Fibroblast of skin of right biceps (primary cell): ENCODE measurements at places on chromosomes 16 and 17.

DNA sequence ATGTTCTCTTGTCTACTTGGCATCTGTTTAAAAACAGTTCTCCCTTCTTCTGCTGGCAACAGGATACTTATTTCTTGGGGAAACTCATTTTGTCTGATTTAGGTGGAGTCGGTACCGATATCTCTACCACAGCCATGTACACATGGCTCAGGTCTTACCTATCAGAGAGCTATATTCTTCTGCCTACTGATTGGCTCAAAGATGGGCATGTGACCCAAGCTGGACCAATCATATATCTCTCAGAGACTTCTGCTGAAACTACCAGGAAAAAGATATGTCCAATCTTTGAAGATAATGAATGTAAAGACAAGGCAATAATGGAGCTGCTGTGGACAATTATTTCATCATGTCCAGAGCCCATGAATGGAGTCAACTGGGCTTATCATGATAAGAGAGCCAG lies 21.6 kb upstream of the SHISA9 start:
- DNase-seq: no peak

GRCh38 chr17:31544186-31544585 lies 152.7 kb downstream of the RAB11FIP4 start:
- no peak for DNase-seq

- no peak for DNase-seq
These were observed 215.6 kb downstream of the MAP2K6 start for GRCh38 chr17:69630056-69630635.

GRCh38 chr16:22326771-22327445 lies 29.7 kb downstream of the POLR3E start:
- DNase-seq: no peak

DNA sequence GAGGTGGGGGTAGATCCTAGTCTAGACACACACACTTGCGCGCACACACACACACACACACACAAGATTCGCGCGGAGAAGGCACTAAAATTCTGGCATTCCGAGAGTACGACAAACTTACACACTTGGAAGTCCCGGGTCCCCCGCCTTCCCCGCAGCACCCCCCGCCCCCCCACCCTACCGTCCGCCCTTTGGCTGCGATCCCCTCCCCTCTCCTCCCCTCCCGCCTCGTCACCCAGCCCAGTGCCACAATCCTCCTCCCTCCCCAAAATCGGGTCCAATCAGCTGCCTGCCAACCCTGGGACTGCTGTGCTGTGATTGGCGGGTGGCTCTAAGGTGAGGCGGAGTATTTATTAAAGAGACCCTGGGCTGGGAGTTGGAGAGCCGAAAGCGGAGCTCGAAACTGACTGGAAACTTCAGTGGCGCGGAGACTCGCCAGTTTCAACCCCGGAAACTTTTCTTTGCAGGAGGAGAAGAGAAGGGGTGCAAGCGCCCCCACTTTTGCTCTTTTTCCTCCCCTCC lies at the start of gene SOX9:
TSS of gene SOX9 (plus strand) at position 379 of the 522 bp plus-strand sequence. CDS start 372 bp downstream, outside the sequence.
- peak; percentile 94 for DNase-seq

DNA sequence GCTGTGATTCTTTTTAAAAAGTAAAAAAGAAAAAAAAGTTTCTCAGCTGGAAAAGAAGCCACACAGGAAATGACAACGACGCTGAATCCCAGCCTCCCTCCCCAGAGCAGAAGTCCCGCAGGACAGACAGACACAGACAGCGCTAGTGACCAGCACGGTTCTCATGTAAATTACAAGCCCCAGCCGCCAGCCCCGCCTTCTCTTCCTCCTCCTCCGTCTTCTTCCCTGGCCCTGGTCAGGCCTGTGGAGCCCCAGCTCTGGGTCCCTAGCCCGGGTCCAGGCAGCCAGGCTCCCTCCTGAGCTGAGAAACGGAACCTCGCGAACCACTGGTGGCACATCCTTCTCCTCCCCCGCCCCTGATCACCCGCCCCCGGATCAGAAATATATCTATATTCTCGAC lies 7.0 kb upstream of the IL17C start:
- DNase-seq: no peak

GRCh38 chr17:36813957-36814563 lies 123.2 kb upstream of the LHX1 start:
- DNase-seq: no peak

GRCh38 chr17:33712120-33712519 lies 419.0 kb upstream of the ASIC2 start:
- DNase-seq: no peak

GRCh38 chr17:73773702-73774101 lies 129.5 kb upstream of the SDK2 start:
- peak; percentile 38 for DNase-seq

GRCh38 chr17:57438066-57438731 lies 181.9 kb downstream of the MSI2 start:
- no peak for DNase-seq

DNA sequence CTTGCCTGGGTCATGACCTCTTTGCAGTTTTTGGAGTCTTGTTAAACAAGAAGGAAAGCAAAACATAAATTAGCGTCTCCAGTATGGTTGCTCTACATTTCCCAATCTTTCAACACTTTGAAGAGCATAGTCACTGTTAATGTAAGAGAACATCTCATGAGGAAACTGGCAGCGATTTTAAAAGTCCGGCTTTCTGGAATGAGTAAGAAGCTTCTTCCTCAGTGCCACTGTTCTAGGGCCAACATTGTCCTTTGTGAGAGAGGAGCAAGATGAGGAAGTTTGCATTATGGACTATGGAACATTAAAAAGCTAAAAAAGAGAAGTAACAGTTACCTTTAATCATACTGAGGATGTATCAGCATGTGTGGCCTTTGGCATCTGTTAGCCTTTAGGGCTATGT lies 73.1 kb downstream of the WNT3 start:
- no peak for DNase-seq

GRCh38 chr17:63429766-63430165 lies 16.3 kb downstream of the CYB561 start:
- DNase-seq: no peak

GRCh38 chr17:36055921-36056520 lies 8.1 kb upstream of the CCL18 start:
- DNase-seq: no peak

DNA sequence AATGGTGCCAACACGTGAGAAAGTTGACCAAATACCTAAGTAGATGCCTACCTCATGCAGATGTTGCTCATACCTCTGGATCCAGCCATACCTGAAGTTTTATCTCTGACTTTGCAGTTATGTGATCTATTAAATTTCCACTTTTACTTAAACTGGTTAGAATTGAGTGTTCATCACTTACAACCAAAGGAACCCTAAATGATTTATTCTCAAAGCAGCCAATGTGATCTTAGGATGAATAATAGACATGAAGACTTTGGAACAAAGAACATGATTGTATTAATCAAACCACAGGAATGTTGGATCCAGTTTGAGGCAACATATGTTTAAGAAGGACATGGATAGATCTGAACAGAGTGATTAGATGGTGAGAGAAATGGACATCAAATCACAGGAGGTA lies 68.7 kb downstream of the IRX6 start:
- no peak for DNase-seq

DNA sequence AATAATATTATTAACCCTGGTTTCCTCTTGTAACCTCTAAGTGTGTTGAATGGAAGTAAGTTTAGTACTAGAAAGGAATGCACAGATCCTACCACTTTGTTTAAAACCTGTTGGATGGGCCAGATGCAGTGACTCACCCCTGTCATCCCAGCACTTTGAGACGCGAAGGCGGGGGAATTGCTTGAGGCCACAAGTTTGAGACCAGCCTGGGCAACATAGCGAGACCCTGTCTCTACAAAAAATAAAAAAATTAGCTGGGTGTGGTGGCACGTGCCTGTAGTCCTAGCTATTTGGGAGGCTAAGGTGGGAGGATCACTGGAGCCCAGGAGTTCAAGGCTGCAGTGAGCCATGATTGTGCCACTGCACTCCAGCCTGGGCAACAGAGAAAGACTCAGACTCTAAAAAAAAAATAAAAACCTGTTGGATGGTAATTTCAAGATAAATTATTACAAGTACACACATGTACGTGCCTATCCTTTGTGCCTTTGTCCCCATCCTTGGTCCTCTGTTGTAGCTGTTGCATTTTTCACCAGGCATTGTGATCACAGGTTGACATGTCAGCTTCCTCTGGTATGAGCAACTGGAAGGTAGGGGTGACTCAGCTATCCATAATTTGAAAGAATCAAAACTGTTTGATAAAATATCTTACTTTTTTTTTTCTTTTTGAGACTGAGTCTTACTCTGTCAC lies 30.7 kb upstream of the METTL9 start:
- DNase-seq: no peak

GRCh38 chr17:1390432-1391367 lies 9.3 kb downstream of the YWHAE start:
- no peak for DNase-seq

GRCh38 chr17:43360376-43360738 lies 38.4 kb upstream of the ARL4D start:
- DNase-seq: peak; percentile 90

DNA sequence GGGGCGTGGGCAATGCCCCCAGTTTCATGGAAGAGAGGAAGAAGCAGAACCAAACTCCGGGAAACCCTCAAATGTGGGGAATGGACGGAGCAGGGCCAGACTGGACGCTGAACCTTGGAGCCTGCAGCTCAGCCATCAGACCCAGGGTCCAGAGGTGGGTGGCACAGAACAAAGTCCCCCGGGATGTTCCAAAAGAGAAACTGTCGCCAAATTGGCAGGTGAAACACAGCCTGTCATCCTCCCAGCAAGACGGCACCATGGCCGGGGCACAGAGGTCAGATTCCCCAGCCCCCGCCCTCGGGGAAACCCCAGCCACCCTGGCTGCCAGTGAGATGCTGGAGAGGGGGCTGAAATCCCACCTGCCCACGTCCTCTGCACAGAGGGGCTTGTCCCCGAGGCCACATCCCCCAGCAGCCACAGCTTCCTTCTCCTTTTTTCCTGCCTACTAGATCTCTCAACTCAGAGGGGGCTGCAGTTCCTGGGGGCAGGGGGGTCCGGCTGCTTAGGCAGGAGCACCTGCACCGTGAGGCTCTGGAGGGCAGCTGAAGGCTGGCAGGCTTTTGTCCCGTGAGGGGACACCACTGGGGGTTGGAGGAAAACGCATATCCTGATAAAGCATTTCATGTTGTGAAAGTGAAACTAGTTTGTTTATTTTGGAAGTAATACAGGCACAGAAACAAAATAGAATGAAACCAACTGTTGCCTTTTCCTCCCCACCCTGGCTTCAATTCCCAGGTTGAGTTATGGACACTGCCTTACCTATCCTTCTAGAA lies 1.2 kb upstream of the SECTM1 start:
- DNase-seq: no peak

DNA sequence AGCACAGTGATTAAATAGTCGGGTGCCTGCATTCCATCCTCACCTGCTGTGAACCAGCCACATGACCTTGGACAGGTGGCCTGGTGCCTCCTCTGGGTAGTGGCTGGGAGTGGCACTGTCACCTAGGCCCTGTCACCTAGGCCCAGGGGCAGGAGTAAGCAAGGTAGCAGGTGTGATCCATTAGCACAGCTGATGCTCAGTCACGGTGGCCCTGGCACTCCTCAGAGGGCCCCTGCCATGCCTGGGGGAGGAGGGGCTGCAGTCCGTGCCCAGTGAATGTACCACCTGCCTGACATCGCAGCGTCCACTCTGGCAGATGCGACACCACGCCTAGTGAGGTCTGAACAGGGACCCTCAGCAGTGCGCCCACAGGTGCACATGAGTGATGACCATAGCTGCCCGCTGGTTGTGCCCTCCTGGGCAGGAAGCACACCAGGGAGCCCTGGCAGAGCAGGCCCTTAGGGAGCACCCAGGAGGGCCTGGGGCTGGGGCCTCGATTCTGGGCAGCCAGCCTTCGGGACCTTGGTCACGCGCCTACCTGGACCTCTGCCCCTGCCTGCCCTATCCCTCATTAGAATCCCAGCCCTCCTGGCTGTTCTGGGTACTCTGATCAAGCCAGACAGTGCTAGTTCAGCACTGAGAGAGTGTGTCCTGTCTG lies 33.1 kb upstream of the CRISPLD2 start:
- DNase-seq: no peak

GRCh38 chr16:77289331-77289809 lies 90.2 kb downstream of the SYCE1L start:
- peak; percentile 81 for DNase-seq

DNA sequence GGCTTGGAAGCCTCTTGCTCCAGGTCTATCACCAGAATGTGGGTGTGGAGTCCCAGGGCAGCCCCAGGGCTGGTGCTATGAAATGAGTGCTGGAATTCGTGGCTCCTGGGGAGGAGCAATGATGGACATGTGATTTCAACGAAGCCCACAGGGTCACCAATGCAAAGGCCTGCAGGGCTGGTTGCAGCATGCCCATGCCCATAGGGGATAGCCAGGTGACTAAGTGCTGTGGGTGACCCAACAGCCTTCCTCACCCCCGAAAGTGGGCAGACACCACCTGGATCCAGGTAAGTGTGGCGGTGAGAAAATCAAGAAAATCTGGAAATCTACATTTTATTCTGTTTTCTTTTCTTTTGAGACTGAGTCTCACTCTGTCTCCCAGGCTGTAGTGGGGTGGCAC lies 87.5 kb upstream of the GPRC5B start:
- DNase-seq: no peak

DNA sequence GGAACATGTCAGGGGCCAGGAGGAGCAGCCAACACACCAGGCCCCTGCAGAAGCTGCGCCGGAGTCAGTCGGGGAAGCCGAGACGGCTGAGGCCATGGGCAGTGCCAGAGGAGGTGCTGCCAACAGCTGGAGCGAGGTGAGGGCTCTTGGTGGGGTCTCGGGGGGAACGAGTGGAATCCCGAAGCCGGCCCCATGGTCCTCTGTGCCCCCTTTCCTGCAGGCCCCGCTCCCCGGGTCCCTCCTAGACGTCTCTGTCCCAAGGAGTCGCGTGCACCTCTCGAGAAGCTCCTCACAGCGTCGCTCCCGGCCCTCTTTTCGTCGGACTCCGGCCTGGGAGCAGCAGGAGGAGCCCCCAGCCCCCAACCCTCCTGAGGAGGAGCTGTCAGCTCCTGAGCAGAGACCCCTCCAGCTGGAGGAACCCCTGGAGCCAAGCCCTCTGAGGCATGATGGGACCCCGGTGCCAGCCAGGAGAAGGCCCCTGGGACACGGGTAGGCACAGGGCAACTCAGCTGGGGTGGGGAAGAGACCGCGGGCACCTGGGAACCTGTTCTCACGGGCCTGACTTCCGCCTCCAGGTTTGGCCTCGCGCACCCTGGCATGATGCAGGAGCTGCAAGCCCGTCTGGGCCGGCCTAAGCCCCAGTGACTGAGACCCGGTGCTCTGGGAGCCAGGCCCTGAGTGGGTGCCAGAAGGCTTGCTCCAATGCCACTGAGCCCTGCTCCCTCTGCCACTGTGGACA lies 3.6 kb downstream of the APOBR start:
- no peak for DNase-seq

DNA sequence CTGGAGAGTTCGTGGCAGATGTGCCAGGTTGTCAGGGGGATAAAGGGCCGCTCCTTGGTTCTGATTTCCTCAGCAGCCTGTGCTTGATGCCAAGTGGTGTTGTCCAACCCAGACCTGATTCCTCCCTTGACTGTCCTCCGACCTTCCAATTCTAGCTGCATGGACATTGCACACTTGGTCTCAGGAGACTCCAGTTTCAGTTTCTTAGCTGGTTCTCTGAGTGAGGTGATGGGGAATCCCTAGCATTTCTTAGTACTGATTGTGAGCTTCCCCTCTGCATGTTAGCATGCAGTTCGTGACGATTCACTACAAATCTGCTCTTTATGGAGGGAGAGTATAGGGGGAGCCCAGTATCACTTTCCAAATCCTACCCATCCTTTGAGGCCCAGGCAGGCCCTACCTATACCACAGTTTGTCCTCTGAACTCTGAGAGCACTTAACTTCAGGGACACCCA lies 12.4 kb upstream of the CCR7 start:
- no peak for DNase-seq
